Chondrocyte (in vitro differentiated cells): ENCODE measurements at places on chromosomes 3 and 15. TPM values are rescaled to one million over a fixed set of nuclear protein-coding genes. Genes with fewer than 3 reads are reported as not detected.

- no peak for DNase-seq
These were observed 251.9 kb downstream of the IGSF11 start for GRCh38 chr3:118782755-118783202.

- DNase-seq, result no peak
These were observed 58.3 kb downstream of the EPHB3 start for GRCh38 chr3:184619787-184620430.

GPR149 gene
- total RNA-seq, result not detected in 3 replicates

CP gene
- total RNA-seq, result not detected in 3 replicates

DNA sequence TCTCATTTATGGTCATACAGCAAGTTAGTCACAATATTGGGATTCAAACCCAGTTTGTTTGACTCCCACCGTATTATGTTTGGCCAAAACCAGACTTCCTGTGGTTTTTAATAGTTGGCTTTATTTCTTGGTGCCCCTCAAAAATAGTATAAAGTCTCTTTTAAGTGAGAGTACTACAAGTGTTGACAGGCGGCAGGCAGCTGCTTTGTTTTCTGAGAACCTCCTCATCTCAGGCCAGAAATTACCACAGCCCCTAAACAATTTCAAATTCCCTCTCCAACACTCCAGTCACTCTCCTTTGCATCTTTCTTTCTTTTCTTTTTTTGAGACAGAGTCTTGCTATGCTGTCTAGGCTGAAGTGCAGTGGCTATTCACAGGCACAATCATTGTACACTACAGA lies 121.5 kb downstream of the POLR2M start:
- DNase-seq, result no peak

DNA sequence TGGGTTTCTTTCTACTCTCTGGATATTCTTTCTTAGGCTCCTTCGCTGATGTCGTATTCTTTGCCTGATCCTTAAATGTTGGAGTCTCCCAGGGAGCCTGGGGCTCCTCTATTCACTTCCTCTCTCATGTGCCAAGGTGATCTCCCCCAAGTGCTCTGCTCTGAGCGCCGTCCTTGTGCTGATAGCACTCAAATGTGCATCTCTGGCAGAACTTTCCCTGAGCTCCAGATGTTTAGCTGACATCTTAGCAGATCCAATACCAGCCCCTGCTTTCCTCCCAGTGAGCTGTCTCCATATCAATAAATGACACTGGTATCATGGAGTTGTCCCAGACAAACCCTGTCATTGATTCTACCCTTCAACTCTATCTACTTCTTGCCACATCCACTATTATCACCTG lies 62.4 kb downstream of the NTRK3 start:
- no peak for DNase-seq

CRABP1 gene
- not detected in 3 replicates for total RNA-seq

CYP1A1 gene
- total RNA-seq, result 0.22 to 0.67 TPM (median 0.27 TPM) in 3 replicates

- no peak for DNase-seq
These were observed 22.2 kb upstream of the GRIP2 start for GRCh38 chr3:14562121-14562890.

DNA sequence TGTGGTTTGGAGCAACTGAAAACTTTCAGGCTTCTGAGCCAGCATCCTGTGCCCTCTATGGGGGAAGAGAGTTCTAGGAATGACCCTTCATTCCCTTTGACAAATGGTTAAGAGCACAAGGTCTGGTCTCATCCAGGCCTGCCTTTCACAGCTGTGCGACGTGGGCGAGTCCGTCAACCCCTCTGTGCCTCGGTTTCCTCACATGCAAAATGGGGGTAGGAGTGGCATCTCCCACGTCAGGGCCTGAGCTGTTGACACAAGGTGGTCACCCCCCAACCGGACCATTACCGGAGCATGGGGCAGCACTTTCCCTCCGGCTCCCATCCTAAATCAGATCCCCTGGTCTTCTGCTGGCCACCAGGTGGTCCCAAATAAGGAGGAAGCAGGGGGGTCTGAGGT lies 70.4 kb downstream of the ATP2B2 start:
- DNase-seq, result peak; percentile 56

DNA sequence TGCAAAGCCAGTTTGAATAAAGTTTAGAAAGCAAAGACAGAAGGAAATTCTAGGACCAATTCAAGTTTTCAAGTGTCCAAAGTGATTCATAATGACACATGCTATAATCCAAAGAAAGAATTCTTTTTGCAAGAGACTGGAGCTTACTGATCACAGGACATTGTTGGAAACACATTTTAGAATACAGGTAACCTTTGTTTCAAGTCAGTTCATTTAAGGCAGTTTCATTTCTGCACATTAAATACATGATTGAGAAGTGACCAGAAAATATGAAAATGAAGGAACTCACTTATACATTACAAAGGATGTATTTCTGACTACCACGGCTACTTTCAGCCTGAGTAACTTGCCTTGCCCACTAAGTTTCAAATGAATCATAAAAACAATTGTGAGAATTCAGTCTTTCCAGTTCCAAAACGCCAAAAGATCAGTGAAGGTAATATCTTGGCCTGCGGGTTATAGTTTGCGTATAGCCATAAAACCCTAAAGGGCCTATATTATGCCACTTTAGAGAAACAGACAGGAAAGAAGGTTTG lies 48.7 kb downstream of the PRICKLE2 start:
- DNase-seq, result no peak

DNA sequence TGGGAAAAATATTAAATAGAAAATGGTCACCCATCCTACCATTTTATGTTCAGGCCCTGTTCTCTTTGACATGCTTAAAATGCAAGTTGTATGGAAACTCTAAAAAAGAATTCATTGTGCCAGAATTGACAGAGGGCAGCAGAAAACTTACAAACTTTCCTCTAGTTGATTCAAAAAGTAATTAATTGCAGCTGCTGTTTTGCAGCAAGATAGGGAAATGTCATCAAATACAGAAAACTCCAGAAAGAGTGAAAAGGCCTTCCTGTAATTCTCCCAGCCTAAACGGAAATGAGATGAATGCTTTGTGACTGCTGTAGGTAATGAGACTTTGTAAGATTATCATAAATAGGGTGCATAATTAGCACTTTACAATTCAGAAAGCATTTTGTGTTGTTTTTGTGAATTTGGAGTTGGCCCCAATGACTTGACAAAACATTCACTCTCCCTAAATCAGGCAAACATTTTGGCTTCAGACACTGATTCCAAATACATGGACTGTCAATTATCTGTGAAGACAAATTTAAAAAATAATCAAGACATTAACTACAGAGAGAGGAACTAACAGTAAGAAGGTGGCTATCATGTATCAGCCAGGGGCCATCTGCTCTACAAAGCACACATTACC lies 861.8 kb downstream of the SQOR start:
- DNase-seq, result no peak

DNA sequence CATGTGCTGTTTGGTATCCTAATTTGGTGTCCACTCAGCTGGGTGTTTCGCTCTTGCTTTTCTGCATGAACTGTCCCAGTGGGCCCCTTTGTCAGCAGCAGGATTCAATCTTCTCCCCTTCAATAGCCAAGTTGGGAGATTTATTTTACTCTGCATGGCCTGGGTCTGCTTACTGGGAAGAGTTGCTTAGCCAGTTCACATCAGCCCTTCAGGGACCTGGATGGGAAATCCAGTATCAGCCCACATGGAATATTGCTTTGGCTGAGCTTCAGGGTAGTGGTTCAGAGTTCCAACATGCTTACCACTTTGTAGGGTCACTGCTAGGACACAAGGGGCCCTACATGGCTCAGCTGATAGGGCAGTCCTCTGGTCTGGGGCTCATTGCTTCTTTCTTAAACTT lies 93.0 kb upstream of the BOC start:
- no peak for DNase-seq

GRCh38 chr3:10774825-10775224 lies 41.2 kb upstream of the SLC6A11 start:
- DNase-seq, result no peak

KBTBD13 gene
- total RNA-seq, result not detected in 3 replicates

TTC23 gene
- total RNA-seq, result 21.3 to 27.7 TPM (median 25.0 TPM) in 3 replicates

- DNase-seq, result no peak
These were observed 72.0 kb upstream of the BLM start for GRCh38 chr15:90644952-90645725.

ENTPD3 gene
- total RNA-seq, result 0.15 TPM in 1 of 3 replicates, not detected in the others
